ENCODE measurements at places on chromosomes 12 and 14.

GRCh38 chr12:124461241-124461673 lies 106.2 kb downstream of the NCOR2 start:
- DNase-seq, result no peak

DNA sequence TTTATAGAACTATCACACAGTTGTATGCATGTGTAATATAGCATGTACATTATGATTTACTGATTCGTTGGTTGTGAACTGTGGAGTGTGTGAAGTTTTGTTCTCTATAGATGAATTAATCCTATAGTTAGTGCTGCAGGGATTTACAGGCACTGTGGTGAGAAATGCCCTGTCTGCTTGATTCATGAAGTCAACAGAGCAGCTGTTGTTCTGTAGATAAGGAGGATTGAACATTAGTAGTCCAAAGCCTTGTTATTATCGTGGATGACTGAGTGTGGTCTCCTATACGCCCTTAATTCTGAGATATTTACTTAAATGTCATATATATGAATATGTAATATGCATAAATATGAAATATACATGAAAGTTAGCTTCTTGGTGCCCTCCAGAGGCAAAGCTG lies 98.3 kb downstream of the DNAH10 start:
- no peak for DNase-seq

DNA sequence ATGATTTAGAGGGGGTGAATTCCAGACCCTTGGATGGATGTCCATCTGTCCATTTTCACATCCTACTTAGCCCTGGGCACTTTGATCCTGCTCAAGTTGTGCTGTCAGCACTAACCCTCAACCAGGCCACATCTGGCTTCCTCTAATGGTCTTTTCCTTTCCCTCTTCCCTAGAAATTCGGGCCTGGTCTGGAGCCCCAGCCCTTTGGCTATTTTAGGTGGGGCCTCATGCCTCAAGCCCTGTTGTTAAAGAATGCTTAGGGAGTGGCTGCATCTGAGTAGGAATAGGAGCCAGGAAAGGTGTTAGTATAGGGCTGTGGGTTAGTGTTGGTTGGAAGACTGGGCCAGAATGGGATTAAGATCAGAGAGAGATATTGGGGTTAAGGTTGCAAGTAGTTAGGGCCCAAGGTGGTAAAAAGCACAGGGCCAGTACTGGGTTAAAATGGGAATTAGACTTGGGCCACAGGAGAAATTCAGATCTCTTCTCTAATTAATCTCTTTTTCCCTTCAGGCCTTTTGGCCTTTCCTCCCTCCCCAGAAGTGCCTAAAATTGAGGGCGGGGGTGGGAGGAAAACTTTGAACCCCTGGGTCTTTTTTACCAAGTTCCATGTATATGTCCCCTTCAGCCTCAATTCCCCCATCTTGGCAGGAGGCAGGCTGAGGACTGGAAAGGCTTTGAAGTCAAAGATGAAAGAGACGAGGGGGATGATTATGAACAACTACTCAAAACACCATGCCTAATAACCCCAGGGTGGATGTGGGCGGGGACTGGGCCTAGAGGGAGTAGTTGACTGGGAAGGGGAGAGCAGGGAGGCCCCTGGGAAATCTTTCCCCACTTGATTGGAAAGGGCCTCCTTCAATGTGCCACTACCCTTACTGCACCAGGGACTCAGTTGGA lies 4.0 kb upstream of the ZNF385A start:
- DNase-seq, result no peak

DNA sequence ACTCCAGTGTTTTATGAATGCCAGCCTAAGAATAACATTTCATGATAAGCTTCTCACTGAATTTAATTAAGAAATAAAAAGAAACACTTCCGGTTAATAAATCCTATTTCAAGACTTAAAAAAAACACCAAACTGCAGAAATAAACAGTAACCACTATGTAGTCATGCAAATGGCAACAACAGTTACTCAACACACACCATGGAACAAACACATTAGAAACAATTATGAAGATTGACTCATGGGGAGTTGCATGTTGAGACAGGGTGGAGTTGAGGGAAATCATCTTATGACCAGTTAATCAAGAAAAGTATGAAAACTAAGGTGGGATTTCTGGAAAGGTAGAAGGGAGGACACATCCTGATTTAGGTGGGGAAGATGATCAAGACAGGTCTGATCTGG lies 52.7 kb downstream of the PLBD1 start:
- no peak for DNase-seq

DNA sequence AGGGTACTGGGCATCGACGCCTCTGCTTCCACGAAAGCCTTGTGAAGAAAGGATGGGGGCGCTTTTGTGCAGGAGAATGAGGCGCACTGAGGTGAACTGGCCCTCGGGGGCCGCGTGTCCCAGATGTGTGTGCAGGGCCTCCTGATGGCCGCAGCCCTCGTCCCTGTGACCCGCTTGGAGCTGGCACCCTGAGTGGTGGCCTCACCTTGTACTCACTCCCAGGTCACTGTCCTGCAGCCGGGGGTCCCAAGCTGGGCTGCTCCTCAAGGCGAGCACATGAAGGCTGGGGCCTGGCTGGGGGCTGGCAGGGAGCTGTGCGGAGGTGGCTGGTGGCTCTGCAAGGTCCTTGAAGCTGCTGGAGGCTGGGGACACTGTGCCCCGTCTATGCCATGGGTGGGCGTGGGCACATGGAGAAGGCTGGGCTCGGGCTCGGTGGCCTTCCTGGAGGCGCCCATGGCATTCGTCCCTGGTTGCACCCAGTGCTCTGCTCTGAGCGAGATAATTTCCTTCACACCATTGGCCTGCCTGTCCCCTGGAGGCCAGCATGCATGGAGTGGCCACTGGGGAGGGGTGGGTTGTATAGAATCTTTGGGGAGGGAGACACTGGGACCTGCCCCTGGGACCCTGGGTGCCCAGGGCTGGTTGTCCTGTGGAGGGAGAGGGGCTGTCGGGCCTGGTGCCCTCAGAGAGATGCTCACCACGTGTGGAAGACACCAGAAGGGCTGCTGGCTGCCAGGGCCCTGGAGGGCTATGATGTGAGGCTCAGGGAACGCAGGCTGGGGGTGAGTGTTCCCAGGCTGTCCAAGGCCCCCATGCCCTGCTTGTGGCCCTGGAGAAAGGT lies 79.3 kb downstream of the TMEM121 start:
- DNase-seq, result no peak

DNA sequence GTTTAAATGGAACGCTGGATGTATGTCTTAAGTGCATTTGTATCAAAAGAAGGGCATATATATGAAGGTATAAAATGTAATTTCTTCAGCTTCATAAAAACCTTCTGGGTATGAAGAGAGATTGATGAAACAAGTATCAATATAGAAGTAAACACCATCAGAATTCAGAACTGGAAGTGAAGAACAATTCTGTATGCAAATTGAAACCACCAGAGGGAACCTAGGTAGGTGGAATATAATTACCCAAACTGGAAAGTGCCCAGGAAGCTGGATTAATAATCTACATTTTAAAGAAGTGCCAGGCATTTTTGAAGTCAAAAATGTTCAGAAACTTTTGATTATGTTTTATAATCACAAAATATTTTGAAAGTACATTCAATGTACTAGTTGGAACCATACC lies 336.2 kb upstream of the GARIN6 start:
- DNase-seq, result no peak

DNA sequence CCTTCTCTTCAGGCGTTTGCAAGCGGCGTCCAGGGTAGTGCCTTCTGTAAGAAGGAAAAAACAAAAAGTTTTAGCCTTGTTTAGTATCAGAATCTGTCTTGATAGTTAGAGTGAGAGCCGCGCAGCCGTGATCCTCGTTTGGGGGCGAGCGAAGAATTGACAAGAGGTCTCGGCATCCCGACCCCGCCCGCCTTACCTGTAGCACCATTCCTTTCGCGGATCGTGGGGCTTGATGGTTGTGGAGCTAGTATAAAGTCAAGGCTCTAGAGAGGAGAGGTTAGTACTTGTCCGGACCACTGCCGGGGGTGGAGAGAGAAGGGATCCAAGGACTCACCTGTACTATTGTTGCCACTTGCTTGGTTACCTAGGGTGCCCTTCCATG lies 494 bp downstream of the TMTC3 start:
- DNase-seq, result peak; percentile 50

DNA sequence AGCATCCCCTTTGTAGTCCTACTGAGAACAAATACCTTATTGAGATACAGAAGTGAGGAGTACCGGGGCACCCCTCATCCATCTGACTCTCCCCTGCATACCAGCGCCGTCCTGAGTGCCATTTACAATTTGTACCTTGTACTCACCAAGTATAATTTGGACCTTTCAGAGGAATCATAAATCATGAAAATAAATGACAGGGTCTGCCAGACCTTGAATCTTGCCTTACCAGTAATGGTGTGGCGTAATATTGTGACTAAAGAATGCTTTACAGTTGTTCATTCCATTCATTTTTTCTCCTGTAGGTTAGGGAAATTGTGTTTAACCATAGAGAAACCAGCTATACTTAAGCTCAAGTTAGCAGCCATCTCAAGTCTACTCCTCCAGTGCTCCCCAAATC lies 243.7 kb upstream of the RGS6 start:
- DNase-seq, result peak; percentile 76

DNA sequence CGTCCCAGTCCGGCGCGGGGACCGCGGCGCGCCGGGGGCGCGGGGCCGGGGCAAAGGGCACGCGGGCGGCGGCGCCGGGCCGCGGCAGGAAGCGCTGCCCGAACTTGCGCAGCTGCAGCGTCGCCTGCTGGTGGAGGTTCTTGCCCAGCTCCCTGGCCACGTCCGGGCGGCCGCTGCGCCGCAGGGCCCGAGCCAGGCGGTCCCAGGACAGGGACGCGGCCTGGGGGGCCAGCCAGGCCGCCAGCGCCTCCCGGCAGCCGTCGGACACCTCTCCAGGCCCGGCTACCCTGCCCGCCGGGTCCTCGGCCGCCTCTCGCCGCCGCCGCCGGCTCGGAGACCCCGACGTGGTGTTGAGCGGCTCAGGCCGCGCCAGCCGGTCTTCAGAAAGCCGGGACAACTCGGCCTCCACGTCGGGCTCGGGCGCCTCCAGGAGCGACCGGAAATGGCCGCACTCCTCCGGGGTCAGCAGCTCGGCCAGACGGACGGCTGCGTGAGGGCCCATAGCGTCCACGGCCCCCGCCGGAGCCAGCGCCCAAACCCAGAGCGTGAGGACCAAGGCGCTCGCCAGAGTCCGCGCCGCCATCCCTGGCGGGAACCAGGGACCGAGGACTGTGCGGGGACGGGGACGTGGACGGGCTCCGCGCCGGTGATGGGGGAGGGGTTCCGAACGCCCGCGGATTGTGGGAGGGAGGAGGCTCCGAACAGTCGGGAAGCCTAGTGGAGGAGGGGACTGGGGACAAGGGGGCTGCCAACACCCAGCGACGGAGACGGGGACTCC lies 34.0 kb downstream of the FIGNL2 start:
- peak; percentile 93 for DNase-seq

DNA sequence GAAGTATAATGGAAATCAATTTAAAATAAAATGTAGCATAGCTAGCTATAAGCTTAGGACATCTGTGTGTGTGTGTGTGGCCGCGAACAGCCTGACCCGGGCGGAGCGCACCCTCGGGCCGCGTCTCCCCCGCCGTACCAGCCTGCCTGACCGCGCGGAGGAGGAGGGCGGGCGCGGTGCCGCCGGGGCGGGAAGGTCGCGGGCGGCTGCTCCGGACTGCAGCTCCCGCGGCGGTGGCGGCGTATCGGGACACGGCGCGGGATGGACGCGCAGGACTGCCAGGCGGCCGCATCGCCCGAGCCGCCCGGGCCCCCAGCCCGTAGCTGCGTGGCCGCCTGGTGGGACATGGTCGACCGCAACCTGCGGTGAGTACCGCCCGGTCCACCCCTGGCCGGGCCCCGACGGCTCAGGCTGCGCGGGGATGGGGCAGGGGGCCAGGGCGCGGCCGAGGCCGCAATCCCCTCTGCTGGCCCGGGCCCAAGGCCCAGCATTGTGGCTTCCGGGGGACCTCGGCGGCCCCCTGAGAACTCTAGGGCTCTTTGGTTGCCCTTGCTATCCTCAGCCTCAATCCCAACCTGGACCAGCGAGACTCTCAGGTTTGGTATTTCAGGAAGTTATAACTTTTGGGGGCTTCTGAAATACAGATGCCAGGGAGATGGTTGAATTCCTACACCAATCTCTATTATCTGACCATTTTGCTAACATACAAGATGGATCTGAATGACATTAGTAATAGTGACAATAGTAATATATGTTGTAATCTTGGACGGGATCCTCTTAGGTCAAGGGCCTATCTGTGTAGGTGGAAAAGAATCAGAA lies at the start of gene ABHD12B:
Gene ABHD12B, plus strand, starts transcription at position 140 of the 819 bp plus-strand sequence. Its CDS starts 122 bp downstream, at position 262.
- no peak for DNase-seq

DNA sequence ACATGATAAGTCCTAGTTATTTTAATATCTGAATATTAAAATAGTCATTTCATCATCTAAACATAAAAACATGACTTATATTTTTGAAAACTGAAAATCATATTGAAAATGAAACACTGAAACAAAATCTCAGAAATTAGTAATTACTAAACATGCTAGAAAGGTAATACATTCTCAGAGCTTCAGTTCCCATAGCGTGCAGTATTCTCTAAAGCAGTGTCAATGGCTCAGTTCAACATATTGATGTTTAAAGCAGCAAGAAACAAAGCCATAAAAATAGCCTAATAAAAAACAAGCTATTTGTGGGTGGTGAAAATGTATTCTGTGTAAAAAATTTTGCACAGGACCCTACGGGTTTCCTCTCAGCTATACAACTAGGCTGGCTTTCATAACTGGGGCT lies 1337.4 kb downstream of the FSCB start:
- DNase-seq, result no peak

GRCh38 chr12:101230547-101230946 lies 20.5 kb upstream of the SLC5A8 start:
- no peak for DNase-seq

GRCh38 chr14:74015963-74016362 lies 3.1 kb downstream of the ENTPD5 start:
- no peak for DNase-seq

GRCh38 chr14:63770187-63770807 lies 42.4 kb upstream of the SGPP1 start:
- peak; percentile 54 for DNase-seq

DNA sequence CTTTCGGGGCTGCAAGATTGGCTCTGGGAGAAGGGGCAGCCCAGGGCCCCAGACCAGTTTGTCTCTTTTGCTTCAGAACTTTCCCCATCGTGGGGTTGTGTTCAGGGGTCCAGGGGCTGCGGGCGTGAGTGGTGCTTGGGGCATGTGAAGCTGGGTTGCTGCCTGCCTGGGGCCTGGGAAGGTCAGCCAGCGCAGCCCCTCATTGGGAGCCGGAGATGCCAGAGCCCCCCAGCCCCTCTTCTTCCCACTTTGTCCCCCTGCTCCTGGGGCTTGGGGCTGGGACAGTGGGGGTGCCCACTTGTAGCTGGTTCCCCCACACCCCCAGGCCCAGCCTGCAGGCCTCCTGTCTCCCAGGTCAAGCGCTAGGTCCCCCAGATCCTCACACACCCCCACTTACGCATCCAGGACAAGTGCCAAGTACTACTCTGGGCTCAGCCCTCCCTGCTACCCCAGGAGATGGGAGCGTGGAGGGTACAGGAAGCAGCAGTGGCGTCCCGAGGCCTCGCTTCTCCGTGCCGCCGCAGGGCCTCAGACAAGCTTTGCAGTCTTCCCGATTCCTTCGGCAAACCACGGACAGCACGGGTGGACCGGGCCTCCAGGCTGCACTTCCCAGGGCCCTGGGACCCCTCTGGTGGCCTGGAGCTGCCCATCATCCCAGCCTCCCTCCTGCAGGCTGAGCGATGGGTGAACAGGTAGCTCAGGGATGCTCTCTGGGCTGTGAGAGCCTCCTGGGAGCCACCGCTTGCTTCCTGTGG lies 41.5 kb downstream of the PACS2 start:
- no peak for DNase-seq
